ENCODE measurements at places on chromosomes 12 and 14.

- no peak for DNase-seq
Observed at GRCh38 chr14:49926803-49927202, 33.9 kb downstream of the ARF6 start.

DNA sequence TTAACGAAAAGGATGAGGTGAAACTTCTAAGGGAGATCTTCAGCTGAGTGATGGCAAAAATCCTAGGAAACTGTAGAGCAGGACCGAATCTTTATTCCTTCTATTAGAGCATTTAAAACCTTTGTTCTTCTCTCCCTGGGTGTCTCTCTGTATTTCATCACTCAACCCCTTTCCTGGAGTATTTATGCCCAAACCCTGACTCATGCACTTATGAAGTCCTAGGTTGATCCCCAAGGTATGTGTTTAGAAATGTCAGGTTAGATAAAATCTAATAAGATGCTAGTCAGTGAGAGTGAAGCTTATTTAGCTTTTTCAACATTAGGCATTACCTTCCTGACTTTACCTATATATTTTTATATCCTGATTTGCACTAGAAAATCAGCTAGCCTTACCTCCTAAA is 239.8 kb upstream of the NPAS3 start:
- no peak for DNase-seq

- DNase-seq: no peak
Observed at GRCh38 chr12:104154286-104154685, 16.3 kb upstream of the NFYB start.

- DNase-seq: no peak
Observed at GRCh38 chr14:80988192-80988591, 32.8 kb downstream of the TSHR start.

DNA sequence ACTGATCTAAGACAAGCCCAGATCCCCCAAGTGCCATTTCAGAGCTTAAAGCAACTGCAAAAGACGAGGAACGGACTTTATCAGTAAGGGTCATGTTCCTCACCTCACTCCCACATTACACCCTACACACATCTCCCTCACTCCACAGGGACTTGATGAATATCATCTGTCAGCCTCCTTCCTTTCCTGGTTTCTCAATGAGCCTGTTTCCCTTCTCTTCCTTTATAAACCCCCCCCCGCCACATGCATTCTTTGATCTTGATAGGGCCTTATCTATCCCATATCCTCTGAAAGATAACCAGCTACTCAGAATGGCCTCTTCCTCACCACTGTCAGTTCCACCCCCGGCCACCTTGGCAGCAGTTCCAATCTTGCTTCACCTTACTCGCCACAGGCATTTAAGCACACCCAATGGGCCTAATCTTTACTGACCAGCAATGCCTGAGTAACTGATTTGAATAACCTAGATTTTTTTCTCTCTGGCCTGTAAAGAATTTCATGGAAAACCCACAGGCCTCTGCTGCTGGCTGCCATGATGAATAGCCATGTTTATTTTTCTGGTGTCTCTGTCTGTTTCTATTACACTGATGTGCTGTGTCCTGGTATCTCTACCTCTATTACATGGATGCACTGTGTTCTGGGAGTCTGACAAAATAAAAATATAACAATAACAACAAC is 138.7 kb downstream of the PHLDA1 start:
- no peak for DNase-seq

DNA sequence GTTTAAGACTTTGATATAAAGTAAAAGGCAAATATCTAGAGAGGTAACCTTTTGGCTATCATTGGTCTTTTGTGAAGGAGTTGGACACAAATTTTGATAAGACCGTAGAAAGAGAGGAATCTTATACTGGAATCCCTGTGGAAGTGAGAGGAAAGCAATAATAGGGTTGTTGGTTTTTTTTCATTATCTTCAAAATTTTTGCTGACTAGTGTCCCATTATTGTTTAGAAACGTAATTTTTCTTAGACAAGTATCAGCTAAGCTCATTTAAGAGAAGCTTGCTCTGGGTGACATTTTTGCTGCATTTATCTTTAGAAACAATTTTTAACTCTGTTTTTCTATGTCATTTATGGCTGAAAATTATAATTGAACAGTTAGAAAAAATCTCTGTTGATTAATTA is 300.3 kb downstream of the SYT1 start:
- DNase-seq: no peak

GRCh38 chr14:34174973-34175372 is 224.1 kb upstream of the EGLN3 start:
- no peak for DNase-seq

GRCh38 chr12:132138941-132139871 is 4.9 kb downstream of the DDX51 start:
- no peak for DNase-seq

- no peak for DNase-seq
Observed at GRCh38 chr12:118042091-118042490, 18.9 kb downstream of the WSB2 start.

GRCh38 chr12:48194799-48195201 is 8.3 kb downstream of the OR10AD1 start:
- no peak for DNase-seq

DNA sequence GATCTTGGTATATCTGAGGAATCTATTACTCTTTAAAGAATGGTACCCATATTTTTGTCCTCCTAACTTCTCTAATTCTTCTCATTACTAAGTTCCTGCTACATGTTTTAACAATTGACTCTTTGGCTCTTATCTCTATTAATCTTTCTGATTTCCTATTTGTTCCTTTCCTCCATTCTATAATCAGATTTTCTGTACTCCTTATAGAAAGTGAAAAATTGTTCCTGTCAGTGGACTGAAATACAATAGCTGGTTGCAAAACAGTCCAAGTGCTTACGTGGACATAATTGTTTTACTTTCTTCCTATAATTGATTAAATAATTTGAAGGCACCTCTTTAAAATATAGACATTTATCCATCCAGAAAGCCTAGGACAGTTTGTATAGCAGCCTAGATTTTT is 86.7 kb upstream of the PTHLH start:
- no peak for DNase-seq

DNA sequence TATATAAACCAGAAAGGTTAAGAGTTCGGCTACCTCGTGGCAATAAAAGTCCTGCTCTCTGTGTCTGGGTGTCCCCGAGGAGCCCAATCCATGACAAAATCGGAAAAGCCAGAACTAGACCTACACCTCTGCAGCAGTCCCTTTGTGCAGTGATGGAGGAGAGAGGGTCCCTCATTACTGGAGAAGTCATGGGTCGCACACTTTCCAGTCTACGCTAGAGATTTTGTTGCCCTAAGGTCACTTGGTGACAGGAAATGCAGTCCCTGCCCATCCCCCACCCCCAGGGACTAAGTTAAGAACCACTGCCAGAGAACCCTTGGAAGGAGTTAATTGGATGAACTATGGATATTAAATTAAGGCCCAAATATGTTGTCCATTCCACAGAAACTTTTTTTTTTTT is 104.4 kb upstream of the ATF7IP start:
- DNase-seq: no peak

GRCh38 chr14:24576182-24576581 is at the start of gene CTSG:
Gene CTSG (minus strand): TSS chr14:24576250. CDS start chr14:24576223, 27 bp downstream.
- DNase-seq: no peak

DNA sequence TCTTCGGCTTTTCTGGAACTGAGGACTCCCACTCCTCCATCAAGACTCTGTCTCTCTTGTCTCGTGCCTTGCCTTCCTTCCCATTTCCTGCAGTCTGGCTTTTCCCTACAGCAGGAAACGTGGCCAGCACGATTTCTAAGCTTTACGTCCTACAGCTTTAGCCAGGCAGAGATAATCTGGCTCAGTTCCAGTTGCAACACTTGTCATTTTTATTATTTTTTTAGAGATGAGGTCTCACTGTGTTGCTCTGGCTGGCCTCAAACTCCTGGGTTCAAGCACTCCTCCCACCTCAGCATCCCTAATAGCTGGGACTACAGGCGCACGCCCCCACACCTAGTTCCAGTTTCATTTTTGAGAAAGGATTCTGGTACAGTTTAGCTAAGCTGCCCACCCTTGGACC is 19.9 kb downstream of the CALM1 start:
- no peak for DNase-seq

DNA sequence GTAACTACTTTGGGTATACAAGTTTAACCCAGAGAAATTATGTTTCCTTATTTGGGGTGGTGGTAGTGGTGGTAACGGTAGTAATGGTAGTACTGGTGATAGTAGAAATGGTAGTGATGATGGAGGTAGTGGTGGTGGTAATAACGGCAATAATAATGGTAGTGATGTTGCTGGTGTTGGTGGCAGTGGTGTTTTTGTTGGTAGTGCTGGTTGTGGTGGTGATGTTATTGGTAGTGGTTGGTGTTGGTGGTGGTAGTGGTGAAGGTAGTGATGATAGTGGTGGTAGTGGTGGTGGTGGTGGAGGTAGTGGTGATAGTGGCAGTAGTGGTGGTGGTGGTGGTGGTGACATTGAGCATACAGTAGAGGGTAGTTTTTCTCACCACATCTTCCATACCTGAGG is 95.6 kb downstream of the TMEM30B start:
- no peak for DNase-seq

- DNase-seq: peak; percentile 68
Observed at GRCh38 chr12:57127726-57128518, at the start of gene LRP1. Gene LRP1 (plus strand): TSS chr12:57128483. CDS start chr12:57128965, 482 bp downstream.

GRCh38 chr12:52010152-52010622 is 3.4 kb downstream of the TAMALIN start:
- DNase-seq: no peak

- DNase-seq: no peak
Observed at GRCh38 chr12:38547586-38547985, 231.0 kb downstream of the ALG10B start.

DNA sequence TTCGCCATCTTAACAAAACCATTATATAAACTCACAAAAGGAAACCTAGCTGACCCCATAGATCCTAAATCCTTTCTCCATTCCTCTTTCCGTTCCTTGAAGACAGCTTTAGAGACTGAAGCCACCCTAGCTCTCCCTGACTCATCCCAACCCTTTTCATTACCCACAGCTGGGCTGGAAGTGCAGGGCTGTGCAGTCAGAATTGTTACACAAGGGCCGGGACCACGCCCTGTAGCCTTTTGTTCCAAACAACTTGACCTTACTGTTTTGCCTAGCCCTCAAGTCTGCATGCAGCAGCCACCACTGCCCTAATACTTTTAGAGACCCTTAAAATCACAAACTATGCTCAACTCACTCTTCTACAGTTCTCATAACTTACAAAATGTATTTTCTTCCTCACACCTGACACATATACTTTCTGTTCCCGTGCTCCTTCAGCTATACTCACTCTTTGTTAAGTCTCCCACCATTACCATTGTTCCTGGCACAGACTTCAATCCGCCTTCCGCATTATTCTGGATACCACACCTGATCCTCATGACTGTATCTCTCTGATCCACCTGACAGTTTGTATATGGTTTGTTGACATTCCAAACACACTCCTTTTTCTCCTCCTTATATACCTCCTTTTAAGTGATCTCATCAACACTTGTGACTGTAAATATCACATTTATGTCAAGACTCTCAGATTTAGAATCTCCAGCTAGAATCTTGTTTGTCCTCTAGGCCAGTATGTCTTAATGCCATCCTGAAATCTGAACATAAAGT is 208.7 kb downstream of the KITLG start:
- DNase-seq: no peak

GRCh38 chr12:47021298-47021697 is 58.1 kb upstream of the PCED1B start:
- peak; percentile 69 for DNase-seq

GRCh38 chr14:28629328-28630004 is 137.1 kb upstream of the FOXG1 start:
- no peak for DNase-seq

DNA sequence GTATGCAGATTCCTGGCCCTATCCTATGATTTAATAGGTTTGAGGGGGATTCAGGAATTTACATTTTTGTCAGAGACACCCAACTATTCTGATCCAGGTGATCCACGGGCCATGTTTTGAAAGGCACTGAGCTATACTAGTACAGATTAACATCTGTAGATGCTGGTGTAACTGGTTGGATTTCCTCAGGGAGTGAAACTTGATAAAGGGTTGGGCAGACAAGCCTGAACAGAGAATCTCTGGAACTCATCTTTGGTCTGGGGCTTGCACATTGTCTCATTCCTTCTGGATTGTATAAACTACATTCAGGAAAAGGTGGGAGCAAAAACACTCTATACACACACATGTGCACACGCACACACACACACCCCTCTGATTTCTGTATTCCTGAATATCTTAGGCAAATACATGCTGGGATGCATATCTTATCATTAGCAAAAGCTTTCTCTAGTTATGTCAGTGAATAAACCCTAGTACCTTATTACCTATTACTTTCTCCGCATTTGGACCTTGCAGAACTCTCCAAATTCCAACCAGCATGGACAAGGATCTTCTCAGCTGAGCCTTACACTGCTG is 104.6 kb downstream of the SLC38A1 start:
- DNase-seq: no peak

DNA sequence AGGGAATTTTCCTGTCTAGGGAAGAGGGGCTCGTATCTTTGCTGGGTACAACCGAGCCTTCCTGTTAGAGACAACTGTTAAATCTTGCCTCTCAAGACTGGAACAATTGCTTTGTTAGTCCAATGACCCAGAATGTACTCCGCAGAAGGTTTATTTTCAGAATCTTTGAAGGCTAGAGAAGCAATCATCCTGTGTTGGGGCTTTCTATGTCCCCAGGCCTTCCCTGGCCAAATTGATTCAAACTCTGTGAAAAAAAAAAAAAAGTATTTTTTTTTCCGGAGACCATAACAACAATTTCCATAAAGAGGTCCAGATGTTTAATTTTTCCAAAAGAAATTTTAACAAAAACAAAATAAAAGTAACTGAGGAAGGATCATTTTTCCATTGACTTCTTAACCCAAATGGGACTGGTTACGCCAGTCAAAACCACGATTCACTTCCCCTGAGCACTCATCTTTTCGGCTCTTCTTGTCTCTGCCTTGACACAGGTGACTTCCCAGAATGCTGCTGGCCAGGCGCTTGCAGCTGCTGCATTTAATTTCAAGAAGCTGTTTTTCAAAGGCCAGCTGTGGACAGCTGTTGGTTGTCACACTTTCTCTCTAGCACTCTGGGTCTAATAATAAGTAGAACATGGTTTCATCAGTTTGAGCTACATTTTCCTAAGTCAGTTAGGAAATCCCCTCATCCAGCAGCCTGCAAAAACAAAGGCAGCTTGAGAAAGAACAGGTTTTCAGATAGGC is 81.6 kb upstream of the MANSC4 start:
- no peak for DNase-seq

- DNase-seq: no peak
Observed at GRCh38 chr14:72863216-72864006, 30.5 kb downstream of the DPF3 start.

- DNase-seq: no peak
Observed at GRCh38 chr12:77299001-77299400, 233.6 kb upstream of the E2F7 start.

DNA sequence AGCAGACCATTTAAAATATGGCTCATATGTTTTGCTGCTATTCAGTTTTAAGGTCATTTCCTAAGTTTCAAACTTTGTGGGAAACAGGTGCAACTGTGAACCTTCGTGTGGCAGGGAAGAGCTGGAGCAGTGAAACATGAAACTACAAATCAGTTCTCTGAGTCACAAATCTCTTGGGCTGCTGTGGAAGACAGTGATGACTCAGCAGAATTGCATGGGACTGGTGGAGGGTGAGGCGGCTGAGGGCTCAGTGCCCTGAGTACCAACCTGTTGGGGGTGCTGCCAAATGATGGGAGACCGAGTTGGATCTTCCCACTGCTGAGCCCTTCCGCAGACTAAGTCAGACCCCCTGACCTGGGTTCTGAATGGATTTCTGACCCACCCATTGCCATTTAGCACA is 8.4 kb upstream of the CALM1 start:
- no peak for DNase-seq
